Posterior vena cava (tissue), 2 donors: ENCODE measurements at places on chromosomes 6 and 20. TPM values are rescaled to one million over a fixed set of nuclear protein-coding genes. Genes with fewer than 3 reads are reported as not detected.

FABP7 gene
- not detected for total RNA-seq

POPDC3 gene
- not detected for total RNA-seq

PDYN gene
- total RNA-seq, result not detected

HLA-DQB2 gene
- total RNA-seq, result 2.0 TPM

FOXA2 gene
- total RNA-seq, result not detected

IRAK1BP1 gene
- total RNA-seq, result 5.6 TPM

CPNE5 gene
- 5.4 TPM for total RNA-seq

GINS1 gene
- 0.69 TPM for total RNA-seq

ARMC2 gene
- total RNA-seq, result 12.5 TPM

HLA-DOA gene
- total RNA-seq, result 3.5 TPM

WFDC2 gene
- 57.7 TPM for total RNA-seq

FRK gene
- 5.1 TPM for total RNA-seq

ANGPT4 gene
- total RNA-seq, result 1.1 TPM

SLC22A16 gene
- 1.00 TPM for total RNA-seq

CYP39A1 gene
- total RNA-seq, result 3.7 TPM

GPR63 gene
- total RNA-seq, result 0.56 TPM

ADGRB3 gene
- total RNA-seq, result 2.0 TPM

SLC2A10 gene
- total RNA-seq, result 14.2 TPM

PAX1 gene
- total RNA-seq, result not detected

CD93 gene
- 88.2 TPM for total RNA-seq

CRIP3 gene
- total RNA-seq, result 1.00 TPM

GABRR1 gene
- total RNA-seq, result 0.19 TPM

PPP1R3D gene
- 7.2 TPM for total RNA-seq

SYNDIG1 gene
- 22.5 TPM for total RNA-seq

BHLHE23 gene
- not detected for total RNA-seq

RAET1E gene
- not detected for total RNA-seq

ULBP2 gene
- total RNA-seq, result 0.51 TPM

CD164 gene
- total RNA-seq, result 163 TPM

C20orf141 gene
- total RNA-seq, result not detected

RSPH4A gene
- 0.71 TPM for total RNA-seq

OR2J3 gene
- not detected for total RNA-seq

SLC17A1 gene
- total RNA-seq, result not detected

HCK gene
- 12.7 TPM for total RNA-seq

TMEM63B gene
- total RNA-seq, result 28.1 TPM

IRF4 gene
- total RNA-seq, result 2.7 TPM

KCNK16 gene
- not detected for total RNA-seq
